ENCODE measurements at places on chromosomes 6 and 20.

DNA sequence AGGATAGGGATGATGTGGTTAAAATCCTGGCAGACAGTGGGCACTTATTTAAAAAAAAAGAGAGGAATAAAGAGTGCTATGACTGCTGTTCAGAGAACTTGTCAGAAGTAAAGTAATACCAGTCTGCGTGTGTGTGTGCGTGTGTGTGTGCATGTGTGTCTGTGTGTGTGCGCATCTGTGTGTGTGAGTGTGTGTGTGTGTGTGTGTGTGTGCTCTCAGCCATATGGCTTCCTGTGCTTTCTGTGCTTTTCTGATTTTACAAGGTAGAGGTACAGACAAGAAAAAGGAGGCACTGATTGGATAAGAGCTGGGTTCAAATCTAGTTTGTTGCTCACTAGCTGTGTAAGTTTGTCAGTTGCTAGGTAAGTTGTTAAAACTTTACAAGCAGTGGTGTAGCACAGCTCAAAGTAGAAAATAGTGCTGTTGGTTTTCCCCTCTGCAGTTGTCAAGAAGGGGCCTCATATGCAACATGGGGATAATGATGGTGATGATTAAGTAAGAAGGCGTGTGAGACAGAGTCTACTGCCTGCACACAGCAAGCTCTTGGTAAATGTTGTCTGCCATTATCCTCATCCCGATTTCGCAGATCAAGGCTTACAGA lies 155.3 kb upstream of the ZNF217 start:
- DNase-seq: no peak

- DNase-seq: no peak
These were observed 2.8 kb downstream of the C20orf203 start for GRCh38 chr20:32670773-32671455.

- DNase-seq: no peak
These were observed 642.2 kb downstream of the EYS start for GRCh38 chr6:65064844-65065243.

DNA sequence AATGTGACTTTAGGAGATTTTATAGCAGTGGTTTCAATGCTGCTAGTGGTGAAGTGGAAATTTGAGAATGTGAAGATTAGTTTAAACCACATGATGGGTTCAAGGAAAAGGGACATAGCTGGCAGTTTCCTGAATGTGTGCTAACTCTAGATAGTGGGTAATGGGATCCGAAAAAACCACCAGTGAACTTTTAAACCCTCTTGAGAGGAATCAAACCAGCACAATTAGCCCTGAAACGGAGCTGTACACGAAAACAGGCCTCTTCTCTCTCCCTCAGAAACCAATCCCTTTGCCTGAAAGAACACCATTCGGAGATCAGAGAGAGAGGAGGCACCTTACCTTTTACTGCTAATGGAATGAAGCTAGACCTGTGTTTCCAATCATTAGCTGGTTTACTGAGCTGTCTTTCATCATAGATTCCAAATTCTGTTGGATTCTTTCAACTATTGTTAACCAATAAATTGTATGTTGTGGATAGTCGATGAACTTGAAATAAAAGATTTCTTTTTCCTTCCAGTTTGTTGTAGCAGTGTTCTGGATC lies 103.9 kb downstream of the AIG1 start:
- no peak for DNase-seq

DNA sequence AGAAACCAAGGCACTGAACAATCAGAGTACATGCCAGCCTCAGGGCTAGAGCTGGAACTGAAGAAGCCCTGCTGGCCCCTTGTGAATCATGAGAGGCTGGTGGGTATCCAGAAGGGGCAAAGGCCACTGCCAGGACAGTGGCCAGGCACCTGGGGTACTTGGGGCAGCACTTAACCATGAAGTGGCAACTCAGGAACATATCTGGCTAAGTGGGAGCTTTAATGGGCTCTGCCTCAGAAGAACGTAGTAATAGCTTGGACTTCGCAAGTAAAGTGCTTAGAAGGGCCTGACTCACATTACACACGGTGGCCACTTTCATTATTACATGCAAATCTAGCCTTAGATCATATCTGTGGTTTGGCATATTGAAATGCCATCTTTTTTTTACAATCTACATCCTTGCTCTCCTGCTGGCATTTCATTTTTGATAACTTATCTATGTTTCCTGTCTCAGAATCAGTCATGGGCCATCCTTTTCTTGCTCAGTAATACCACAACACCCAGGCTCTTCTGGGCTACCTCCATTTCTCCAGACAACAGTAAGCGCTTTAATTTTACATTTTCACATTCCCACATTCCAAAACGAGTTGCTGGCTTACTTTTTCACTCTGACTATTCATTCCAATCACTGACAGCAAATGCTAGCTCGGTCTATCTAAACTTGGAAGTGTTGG lies 21.6 kb downstream of the NAPB start:
- DNase-seq: no peak

DNA sequence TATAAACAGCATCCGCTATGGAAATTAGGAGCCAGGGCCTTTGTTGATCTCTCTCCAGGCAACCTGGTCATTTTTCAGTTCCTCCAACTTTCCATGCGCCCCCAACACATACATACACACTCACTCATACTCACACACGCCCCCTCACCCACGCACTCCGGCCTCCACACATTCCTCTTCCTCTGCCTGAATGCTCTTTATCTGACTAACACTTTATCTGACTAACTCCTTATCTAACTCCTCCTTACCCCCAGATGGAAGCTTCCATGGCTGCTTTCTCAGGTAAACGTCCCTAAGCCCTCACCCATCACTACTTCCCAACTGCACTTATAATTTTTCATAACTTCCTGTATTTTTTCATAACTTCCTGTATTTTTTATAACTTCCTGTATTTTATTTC lies 17.4 kb downstream of the CASS4 start:
- peak; percentile 66 for DNase-seq

DNA sequence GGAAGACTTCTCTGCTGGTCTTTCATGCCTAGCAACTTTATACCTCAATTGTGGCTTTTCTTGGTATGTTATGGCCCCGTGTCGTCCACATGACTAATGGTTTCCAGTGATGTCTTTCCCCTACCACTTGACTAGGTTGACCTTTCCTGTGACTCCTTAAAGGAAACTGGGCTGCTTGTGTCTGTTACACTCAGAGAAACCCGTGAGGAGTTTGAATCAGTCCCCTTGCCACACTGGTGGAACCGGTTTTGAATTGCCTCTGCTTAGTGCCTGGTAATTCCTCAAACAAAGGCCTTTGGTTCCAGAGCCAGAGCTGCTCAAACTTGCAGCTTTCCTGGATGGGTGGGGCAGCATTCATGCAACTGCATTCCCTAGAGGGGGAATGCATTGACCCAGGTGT lies 21.9 kb downstream of the ECT2L start:
- peak; percentile 47 for DNase-seq

GRCh38 chr6:99613705-99614429 lies 7.2 kb downstream of the PRDM13 start:
- DNase-seq: peak; percentile 37

GRCh38 chr20:10946124-10946880 lies 272.5 kb upstream of the JAG1 start:
- DNase-seq: no peak

GRCh38 chr6:40907198-40907701 lies 131.8 kb downstream of the UNC5CL start:
- no peak for DNase-seq

DNA sequence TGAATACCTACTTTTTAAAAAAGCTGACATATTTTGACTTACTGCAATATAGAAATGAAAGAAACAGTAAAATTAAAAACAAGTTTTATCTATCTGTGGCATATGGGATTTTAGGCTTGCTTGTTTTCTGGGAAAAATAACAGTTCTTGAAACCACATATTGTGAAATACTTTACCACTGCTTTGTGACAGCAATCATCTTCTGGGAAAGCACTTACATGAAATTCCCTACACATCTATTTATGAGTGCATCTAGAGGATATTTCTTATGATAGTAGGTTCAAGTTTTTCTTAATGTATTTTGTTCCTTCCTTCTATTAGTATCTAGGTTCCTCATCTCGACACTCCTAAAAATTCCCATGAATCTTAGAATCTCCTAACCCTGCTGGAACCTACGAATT lies 75.2 kb downstream of the STXBP5 start:
- DNase-seq: no peak

GRCh38 chr6:96864216-96865054 lies 27.2 kb upstream of the GPR63 start:
- DNase-seq: no peak

DNA sequence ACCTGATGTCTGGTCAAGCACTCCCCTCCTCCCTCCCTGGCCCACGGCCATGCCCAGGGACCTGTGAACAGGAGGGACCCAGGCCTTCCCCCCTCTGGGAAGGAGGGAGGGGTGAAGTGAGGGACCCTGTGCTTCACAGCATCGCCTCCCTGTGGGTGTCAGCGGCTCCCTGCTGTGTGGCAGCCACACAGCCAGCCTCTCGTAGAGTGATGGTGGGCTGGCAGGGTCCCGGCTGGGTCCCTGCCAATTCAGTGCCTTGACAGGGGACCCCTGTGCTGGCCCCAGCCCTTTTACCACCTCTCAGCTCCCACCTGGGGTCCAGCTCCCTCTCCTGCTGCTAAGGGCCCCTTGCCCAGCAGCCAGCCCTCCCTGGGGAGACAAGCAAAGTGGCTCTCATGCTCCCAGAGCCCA lies 31.3 kb upstream of the GRM4 start:
- DNase-seq: peak; percentile 21

DNA sequence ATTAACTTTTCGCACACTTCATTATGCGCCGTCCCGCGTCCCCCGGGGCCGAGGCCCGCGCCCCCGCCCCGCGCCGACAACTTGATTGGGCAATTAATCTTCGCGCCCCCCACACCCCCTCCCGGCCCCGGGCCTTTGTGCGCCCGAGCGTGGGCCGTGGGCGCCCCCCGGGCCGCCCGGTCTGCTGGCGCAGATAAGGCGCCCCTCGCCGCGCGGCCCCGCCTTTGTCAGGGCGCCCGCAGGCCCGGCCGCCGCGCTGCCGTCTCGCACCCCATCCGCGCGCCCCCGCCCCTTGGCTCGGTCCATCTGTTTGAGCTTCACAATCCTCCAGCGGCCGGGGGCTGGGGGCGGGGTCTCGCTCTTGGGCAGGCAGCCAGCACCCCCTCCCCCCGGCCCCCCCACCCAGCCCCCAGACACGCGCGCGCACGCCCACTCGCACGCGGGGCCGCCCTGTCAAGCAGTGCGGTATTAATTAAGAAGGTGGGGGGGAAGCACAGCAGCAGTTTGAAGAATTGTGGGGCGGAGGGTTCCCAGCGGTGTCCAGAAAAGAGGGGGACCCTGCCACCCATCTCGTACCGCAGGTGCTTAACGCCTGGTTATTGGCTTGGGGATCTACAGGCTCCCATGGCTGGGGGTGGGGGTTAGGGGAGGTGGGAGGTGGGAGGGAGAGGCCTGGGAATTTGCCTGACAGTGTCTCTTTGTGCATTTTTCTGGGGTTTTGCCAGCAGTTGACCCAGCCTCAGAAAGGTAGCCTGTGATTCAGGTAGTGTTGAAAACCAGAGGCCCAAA lies 34.6 kb upstream of the SCRT2 start:
- DNase-seq: no peak

DNA sequence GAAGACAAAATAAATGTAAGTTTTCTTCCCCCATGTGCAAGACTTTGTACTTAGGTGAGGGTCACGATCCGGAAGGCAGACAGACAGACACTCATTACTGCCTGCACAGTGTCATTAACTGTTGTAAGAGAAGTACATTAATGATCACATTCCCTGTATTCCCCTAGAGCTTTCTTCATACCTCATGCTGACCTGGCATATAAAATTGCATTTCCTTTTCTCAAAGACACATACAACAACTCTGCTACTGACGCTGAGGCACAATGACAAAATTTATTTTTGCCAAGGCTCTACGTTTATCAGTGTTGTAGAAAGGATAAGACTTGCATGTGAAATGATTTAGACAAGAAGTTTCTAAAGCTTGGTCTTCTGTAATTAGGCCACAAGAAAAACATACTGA lies 3.0 kb upstream of the SYCP2 start:
- no peak for DNase-seq

DNA sequence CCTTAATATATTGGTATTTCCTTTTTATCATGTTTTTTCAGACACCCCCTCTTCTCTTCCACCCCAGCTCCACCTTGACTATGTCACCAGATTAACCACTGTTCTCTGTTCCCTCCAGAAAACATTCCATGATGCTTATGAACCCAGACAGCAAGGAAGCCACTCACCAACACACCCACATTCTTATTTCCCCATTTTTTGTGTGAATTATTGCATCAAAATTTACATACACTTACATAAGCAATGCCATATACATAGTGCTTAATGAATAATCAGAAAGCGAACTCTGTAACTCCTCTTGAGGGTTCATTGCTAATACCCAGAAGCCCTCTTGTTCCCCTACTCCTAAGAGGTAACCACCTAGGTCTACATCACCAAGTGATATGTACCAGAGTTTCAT lies 182.3 kb upstream of the CDYL start:
- no peak for DNase-seq

GRCh38 chr20:26208296-26209091 lies 511.8 kb upstream of the ZNF337 start:
- peak; percentile 41 for DNase-seq

GRCh38 chr20:32035426-32035779 lies 16.6 kb upstream of the HCK start:
- DNase-seq: no peak

- DNase-seq: no peak
These were observed 128.8 kb downstream of the EDN1 start for GRCh38 chr6:12418946-12419345.

DNA sequence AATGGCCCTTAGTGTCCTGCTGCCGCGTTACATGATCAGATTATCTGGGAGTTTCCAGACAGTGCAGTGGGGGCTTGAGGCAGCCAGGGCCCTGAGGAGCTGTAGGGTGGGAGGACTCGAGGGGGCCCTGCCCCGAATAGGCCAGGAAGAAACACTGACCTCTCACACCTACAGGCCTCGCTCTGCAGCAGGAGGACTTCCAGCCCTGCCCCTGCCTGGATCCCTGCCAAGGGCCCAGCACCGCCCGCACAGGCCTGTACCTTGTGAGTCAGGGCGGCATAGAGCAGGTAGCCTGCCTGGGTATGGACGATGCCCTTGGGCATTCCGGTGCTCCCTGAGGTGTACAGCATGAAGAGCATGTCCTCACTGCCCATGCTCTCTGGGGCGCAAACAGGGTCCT lies 30.1 kb upstream of the APMAP start:
- no peak for DNase-seq

Measured in stimulated activated CD8-positive, alpha-beta memory T cell treated with anti-CD3 and anti-CD28 coated beads, Interleukin-4, amount 100 ng/mL, for 48 hours (primary cell).